ENCODE measurements at places on chromosomes 7 and 10. TPM values are rescaled to one million over a fixed set of nuclear protein-coding genes. Genes with fewer than 3 reads are reported as not detected.

Gene MYOF
- 11.5 TPM for polyA plus RNA-seq

- no peaks in the 10 kb centered on the region for H3K4me1 ChIP-seq
- H3K27me3 ChIP-seq, result no peaks in the 10 kb centered on the region
Observed at GRCh38 chr7:102287981-102288278, 1.3 kb downstream of the SH2B2 start.

- H3K27me3 ChIP-seq, result no peaks in the 10 kb centered on the region
- no peak for DNase-seq
- H3K27ac ChIP-seq, result no peak overlapping the region
- H3K4me1 ChIP-seq, result no peaks in the 10 kb centered on the region
- H3K36me3 ChIP-seq, result no peaks in the 10 kb centered on the region
- H3K4me3 ChIP-seq, result no peak overlapping the region
Observed at GRCh38 chr10:65194555-65194954, 1673.4 kb downstream of the REEP3 start.

Gene GARIN1A
- polyA plus RNA-seq, result 1.3 TPM

GRCh38 chr10:131431978-131432690 is 120.6 kb upstream of the TCERG1L start:
- no peak overlapping the region for H3K27ac ChIP-seq
- no peak for DNase-seq
- H3K4me3 ChIP-seq, result no peak overlapping the region
- H3K36me3 ChIP-seq, result no peaks in the 10 kb centered on the region
- H3K27me3 ChIP-seq, result no peaks in the 10 kb centered on the region

All from kidney (tissue), 22 donors.